ENCODE measurements at places on chromosomes 5 and 9.

DNA sequence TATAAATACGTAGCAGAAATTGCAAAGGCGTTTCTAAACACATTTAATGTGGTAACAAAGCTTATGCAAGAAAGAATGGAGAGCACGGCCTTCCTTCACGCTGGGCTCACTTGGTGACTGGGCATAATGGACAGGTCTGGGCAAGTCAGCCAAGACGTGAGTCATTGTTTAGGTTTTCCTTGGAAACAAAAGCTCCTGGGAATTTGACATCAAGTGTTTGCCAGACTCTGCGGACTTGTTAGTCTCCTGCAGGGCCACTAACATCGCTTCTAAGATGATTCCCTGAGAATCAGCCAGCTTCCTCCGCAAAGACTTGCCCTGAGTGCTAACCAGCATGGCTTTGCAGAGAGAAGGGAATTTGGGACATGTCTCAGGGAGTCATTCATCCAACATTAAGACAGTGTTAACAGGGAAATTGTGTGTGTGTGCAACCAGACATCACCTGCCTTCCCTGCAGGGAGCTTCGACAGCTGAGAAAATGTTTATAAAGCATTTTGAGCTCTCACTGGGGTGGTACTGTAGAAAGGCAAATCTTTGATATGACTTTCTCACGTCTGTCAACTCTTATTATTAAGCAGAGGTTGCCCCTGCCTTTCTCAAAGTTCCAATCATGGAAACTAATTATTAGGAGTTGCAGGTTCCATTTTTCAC lies 182.5 kb downstream of the NTRK2 start:
- DNase-seq, result peak; percentile 81

- no peak for DNase-seq
Measured at GRCh38 chr9:135249711-135250110, 162.2 kb downstream of the OLFM1 start.

DNA sequence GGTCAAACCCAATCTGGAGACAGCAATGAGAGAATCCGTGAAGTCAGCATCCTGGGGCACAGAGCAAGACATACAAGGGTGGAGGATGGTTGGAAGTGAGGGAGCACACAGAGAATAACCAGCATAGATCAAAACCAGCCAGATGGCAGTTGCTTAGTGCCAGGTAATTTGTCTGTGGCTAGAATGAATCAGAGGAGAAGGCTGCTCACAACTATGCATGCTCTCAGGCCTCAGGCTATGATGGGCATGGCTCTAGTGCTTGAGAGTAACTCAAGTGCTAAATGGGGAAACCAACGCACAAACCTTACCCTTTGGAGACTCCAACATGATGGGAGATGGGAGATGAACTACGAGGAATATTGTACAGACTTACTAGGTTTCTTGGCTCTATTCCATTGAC lies 160.8 kb downstream of the DMRT2 start:
- no peak for DNase-seq

- no peak for DNase-seq
Measured at GRCh38 chr5:1095990-1096363, 15.9 kb downstream of the SLC12A7 start.

DNA sequence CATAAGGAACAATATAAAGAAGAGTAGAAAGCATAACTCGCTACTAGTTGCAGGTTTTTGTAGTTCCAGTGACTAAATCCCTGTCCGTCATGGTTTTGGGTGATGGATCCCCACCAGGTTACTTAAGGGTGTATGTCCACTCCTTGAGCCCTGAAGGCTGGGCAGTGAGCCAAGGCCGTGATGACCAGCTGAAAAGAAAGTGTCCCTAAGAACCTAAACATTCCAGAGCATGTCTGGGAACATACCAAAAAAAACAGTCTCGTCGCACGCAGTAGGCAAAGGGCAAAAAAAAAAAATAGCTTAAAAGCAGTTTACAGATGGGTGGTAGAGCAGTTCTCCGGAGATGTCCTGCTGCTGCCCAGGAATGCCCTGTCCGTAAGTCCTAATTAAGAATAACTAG lies 21.4 kb upstream of the SNAPC3 start:
- DNase-seq, result no peak

GRCh38 chr5:179244044-179244443 lies 101.2 kb downstream of the ADAMTS2 start:
- DNase-seq, result no peak

GRCh38 chr9:30630459-30630858 lies 1754.0 kb upstream of the ACO1 start:
- no peak for DNase-seq

DNA sequence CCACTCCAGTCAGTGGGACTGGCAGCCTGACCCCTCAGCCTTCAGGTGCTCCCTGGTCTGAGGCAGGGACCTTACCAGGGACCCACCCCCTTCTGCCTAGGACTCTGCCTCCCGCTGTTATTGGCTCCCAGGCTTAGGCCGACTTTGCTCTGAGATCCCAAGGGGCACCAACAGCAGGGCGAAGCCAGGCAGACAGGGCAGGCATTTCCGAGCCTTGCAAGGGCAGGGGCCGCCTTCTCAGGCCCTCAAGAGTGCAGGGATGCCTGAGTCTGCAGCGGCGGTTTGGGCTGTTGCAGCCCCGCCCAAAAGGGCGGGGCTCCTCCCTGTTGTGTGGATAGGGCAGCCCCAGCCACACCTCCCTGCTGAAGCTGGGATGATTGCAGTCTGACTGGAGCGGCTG lies 644.6 kb downstream of the PRR16 start:
- no peak for DNase-seq

DNA sequence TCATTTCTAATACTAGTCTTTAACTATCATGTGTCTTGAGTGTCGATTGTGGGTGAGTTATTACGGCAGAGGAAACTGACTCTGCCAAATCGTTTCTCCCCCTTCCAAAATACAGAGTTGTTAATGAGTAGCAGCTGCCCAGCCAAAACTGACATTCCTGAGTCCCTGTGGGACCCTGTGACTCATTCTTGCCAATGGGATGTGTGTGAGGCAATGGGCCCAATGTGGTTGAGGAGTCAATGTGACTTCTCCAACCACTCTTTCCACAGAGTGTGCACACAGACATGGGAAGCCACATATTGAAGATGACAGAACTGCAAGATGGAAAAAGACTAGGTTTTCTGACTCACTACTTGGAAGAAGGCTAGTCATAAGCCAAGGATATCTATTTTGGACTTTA lies 434.7 kb downstream of the DTWD2 start:
- no peak for DNase-seq

GRCh38 chr9:93890436-93890935 lies 64.7 kb downstream of the BARX1 start:
- no peak for DNase-seq

- no peak for DNase-seq
Measured at GRCh38 chr9:31535651-31536050, 848.8 kb upstream of the ACO1 start.

DNA sequence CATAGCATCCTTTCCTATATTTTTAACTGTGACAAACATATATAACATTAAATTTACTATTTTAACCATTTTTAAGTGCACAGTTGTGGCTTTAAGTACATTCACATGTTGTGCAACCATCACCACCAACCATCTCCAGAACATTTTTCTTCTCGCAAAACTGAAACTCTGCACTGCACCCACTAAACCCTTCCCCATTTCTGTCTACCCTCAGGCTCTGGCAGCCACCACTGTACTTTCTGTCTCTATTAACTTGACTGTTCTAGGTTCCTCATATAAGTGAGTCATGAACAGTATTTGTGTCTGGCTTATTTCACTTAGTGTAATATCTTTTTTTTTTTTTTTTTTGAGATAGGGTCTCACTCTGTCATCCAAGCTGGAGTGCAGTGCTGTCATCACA lies 25.5 kb downstream of the KCNMB1 start:
- DNase-seq, result no peak
